ENCODE measurements at places on chromosomes 2 and 18.

DNA sequence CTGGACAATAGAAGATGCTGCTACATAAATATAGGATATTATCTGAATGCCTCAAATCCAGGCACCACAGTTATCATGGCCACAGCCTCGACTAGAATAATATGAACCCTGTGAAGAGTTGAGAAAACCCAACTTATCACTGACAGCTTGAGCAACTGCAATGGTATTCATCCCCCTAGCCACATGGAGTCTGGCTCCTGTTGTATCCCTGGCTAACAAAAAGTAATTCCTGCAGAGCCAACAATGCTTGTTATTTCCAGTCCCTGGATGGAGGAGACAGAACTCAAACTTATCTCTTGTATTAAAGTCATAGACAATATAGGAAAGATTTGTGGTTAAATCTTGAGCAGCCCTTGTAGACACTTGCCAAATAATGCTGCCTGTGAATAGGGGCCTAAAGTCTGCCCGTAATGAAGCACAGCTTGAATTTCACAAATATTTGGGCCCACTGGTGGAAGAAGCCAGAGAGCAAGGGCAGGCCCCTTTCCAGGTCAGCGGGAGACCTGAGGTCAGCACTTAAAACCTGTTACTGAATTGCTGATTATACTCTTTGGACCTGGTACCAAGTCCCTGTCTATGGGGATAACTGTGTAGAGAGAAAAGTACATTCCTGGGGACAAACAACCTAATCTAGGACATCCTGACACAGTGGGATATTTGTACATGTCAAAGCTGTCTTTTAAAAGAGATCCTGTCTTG, 28.4 kb upstream of the SUCLG1 start:
- peak; percentile 45 for DNase-seq

DNA sequence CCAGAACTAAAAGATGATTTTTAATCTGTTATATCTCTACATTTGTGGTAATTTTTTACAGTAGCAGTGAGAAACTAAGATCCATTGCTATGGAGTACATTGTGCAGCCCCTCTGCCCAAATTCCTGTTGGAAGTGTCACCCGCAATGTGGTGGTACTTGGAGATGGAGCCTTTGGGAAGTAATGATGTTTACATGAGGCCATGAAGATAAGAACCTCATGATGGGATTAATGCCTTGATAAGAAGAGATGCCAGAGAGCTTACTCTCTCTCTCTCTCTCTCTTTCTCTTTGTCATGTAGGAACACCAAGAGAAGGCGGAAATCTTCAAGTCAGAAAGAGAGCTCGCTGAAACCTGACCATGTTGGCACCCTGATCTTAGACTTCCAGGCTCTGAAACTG, 535.4 kb downstream of the PID1 start:
- no peak for DNase-seq

- peak; percentile 23 for DNase-seq
Measured at GRCh38 chr18:2540575-2540974, 30.7 kb downstream of the METTL4 start.

GRCh38 chr2:237868631-237869342, 9.4 kb downstream of the RAMP1 start:
- no peak for DNase-seq

Measured in choroid plexus epithelial cell (primary cell).